ENCODE measurements at places on chromosomes 5 and 9.

- DNase-seq = no peak
Measured at GRCh38 chr5:133164759-133165158, 112.9 kb downstream of the HSPA4 start.

DNA sequence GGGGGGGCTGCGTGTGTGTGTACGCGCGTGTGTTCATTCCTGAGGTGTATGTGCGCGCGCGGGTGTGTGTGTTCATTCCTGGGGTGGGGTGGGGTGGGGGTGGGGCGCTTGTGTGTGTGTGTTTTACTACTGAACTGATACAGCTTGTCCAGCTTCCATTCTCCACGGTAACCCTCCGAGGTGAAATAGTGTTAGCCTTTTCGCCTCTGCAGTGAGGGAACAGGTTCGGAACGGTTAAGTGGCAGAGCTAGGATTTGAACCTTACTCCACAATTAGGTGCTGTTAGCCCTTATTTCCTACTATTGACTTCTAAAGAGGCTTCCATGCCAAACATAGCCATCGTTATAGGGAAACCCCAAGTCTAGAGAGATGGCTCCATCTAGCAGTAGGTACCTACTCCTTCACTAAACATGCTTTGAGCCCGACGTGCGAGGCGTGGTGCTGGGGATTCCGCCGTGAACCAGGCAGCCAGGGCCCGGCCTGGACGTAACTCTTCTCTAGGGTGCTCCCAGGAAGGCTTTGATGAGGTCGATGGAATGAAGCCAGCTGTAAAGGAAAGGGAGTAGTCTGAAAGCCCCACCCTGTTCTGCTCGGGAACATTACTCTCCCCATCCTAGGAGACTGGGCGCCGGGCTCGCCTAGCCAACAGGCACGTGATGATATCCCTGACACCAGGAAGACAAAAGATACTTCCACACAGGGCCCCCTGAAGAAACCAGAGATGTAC is 782 bp upstream of the SKP1 start:
- peak; percentile 26 for DNase-seq

DNA sequence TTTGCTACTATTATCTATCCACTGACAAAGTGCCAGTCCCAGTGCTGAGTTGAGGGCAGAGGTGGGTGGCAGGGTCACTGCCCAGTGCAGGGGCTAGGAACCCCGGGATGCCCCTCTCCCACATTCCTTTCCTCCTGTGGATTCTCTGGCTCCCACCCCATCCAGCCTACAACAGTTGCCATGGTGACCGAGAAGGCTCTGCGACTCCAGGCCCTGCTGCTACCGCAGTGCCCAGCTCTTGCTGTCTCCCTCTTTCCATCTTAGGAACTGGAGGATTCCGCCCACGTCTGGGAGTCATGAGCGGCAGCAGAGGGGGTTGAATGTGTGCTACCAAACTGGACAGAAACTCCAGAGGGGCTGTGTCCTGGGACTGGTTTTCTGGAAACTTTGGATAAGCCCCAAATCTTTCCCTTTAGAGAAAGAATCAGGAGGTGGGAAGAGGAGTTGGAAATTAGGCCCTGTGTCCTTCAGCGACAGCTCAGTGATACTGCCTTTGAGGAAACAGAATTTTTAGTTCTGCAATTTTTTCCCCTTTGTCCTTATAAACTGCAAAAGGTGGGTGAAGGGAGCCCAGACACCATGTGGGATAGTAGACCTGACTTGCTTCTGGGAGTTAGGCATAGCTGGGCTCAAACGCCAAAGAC is 20.7 kb upstream of the C5orf47 start:
- DNase-seq = peak; percentile 62

GRCh38 chr9:136745389-136746154 is 2.8 kb downstream of the LCN6 start:
- DNase-seq = no peak

DNA sequence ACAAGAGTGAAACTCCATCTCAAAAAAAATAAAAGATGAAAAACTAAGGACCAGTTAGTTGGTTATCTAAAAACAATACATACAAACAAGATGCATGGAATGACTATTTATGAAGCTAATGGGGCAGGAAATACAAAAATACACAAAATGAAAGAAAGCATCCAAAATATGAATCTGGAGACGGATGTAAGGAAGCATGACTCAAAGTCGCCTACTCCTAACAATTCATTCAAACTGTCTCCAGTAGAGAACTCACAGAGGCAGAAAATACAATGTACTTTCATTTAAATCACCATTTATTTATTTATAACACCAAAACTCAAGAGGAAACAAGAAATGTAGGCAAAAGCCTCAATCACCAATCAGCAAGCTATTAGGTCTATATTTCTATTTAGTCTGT is 68.4 kb downstream of the SCAI start:
- no peak for DNase-seq

GRCh38 chr5:145204743-145205142 is 630.4 kb downstream of the PRELID2 start:
- DNase-seq = no peak

Data from mesendoderm (in vitro differentiated cells).